ENCODE measurements at places on chromosomes 1 and 21.

GRCh38 chr1:212238552-212238951, 46.7 kb upstream of the PPP2R5A start:
- H3K4me3 ChIP-seq: no peak overlapping the region
- no peak overlapping the region for H3K27ac ChIP-seq
- peak; percentile 48 for DNase-seq
- no peaks in the 10 kb centered on the region for H3K27me3 ChIP-seq
- H3K36me3 ChIP-seq: no peaks in the 10 kb centered on the region
- H3K4me1 ChIP-seq: peaks cover 23% of the 10 kb centered on the region

- no peaks in the 10 kb centered on the region for H3K27me3 ChIP-seq
- no peak overlapping the region for H3K4me3 ChIP-seq
- no peak for DNase-seq
- H3K4me1 ChIP-seq: no peaks in the 10 kb centered on the region
Measured at GRCh38 chr1:57473448-57473847, 49.6 kb upstream of the DAB1 start.

- no peak overlapping the region for H3K4me3 ChIP-seq
- H3K27ac ChIP-seq: no peak overlapping the region
- H3K4me1 ChIP-seq: no peaks in the 10 kb centered on the region
Measured at GRCh38 chr21:42669041-42669440, 15.6 kb downstream of the PDE9A start.

DNA sequence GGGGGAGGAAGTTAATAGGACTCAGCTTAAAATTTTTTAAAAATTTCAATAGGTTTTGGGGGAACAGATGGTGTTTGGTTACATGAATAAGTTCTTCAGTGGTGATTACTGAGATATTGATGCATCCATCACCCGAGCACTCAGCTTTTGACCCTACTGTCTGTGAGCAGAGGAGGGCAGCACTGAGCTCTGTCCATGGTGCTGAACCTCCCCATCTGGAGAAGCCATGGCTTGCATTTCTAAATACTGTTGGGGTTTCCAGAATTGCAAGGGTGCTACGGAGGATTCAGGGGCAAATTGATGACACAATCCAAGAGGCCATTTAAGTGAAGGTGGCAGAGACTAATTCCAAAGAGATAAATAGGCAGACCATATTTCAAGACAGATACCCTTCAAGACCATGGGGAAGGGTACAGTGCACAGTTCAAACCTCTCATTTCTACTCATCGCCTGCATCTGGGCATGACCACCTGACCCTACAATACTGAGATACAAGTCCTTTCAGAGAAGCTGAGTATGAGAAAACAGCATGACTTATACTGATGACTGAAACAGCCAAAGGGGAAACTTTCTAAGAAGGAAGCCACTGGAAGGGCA, 17.2 kb downstream of the SYT2 start:
- no peaks in the 10 kb centered on the region for H3K4me1 ChIP-seq
- H3K36me3 ChIP-seq: no peaks in the 10 kb centered on the region
- H3K4me3 ChIP-seq: no peak overlapping the region
- H3K27ac ChIP-seq: no peak overlapping the region
- peak; percentile 63 for DNase-seq

DNA sequence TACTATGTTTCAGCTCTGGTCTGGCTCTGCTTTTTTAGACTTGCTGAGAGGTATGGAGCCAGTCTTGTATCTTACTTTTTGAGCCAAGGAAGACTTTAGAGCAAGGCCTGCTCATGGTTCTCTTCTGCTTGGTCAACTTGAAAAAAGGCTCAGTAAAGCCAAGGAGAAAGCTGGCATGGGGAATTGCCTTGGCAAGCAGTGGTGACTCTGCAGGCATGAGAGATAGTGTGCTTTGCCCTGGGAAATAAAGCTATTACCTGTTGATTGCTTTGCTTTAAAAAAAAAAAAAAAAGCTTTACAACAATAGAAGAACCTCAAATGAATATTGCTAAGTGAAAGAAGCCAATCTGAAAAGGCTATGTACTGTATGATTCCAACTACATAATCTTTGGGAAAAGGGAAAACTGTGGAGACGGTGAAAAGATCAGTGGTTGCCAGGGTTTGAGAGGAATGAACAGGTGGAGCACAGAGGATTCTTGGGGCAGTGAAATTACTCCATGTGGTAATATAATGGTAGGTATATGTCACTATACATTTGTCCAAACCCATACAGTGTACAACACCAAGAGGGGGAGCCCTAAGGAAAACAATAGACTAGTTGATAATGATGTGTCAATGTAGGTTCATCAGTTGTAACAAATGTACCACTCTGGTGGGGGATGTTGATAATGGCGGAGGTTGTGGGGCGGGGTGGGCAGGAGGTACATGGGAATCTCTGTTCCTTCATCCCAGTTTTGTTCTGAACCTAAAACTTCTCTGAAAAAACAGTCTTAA, 87.6 kb downstream of the HMCN1 start:
- DNase-seq: no peak
- H3K4me3 ChIP-seq: no peak overlapping the region
- no peaks in the 10 kb centered on the region for H3K4me1 ChIP-seq
- H3K36me3 ChIP-seq: no peaks in the 10 kb centered on the region
- H3K27ac ChIP-seq: no peak overlapping the region
- H3K27me3 ChIP-seq: no peaks in the 10 kb centered on the region

GRCh38 chr1:206047271-206047670, 5.7 kb upstream of the RHEX start:
- peaks cover 3% of the 10 kb centered on the region for H3K4me1 ChIP-seq
- H3K27me3 ChIP-seq: no peaks in the 10 kb centered on the region
- no peak overlapping the region for H3K4me3 ChIP-seq
- H3K36me3 ChIP-seq: no peaks in the 10 kb centered on the region

DNA sequence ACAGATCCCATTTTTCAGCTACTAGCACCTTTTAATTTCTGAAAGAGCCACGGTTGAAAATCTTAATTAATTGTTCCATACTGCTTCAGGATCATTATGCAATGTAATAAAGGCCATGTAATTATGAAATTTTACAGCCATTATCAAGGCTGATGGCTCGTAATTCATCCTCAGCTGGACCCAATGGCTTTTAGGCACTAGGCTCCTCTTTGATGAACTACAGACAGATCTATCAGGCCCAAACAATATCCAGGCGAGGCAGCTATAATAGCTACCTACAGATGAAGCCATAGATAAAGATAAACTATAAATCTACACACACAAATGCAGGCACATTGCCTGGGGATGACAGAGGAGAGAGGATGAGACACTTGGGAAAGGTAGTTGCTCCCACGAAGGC, 110.5 kb upstream of the USH2A start:
- no peak for DNase-seq
- no peak overlapping the region for H3K27ac ChIP-seq
- no peak overlapping the region for H3K4me3 ChIP-seq
- H3K36me3 ChIP-seq: no peaks in the 10 kb centered on the region

DNA sequence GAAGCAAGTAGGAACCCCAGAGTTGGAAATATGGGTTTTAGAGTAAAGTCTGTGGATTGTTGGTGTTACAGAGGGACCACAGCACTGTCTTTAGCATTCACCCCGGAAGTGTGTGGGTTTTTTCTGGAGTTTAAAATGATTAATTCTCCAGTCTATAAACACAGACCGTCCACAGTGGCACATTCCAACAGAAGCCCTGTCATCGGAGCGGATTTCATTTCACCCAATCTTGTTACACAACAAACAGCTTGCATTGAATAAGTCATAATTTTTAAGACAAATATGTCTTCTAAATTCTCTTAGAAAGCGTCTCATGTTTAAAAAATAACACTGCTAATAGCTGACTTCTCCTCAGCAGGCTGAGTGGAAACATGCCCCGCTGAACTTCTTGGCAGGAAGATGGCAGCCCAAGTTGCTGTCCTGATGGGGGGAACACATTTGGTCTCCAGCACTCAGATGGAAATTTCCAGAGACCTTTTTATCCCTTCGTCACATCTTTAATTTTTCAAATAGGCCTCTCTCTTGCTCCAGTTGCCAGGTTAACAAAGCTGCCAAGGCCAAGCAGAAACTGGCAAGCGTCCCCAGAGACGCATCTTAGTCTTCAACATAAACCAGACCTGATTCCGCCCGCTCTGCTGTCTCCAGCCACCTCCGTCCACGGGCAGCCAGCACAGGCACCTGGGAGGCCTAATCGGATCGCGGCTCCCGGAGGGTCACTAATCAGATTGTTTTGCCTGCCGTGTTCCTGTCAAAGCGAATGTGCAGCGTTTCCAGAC, 28.8 kb upstream of the SLC19A1 start:
- no peaks in the 10 kb centered on the region for H3K4me1 ChIP-seq
- no peaks in the 10 kb centered on the region for H3K36me3 ChIP-seq
- H3K4me3 ChIP-seq: no peak overlapping the region
- DNase-seq: no peak
- no peak overlapping the region for H3K27ac ChIP-seq
- H3K27me3 ChIP-seq: no peaks in the 10 kb centered on the region

DNA sequence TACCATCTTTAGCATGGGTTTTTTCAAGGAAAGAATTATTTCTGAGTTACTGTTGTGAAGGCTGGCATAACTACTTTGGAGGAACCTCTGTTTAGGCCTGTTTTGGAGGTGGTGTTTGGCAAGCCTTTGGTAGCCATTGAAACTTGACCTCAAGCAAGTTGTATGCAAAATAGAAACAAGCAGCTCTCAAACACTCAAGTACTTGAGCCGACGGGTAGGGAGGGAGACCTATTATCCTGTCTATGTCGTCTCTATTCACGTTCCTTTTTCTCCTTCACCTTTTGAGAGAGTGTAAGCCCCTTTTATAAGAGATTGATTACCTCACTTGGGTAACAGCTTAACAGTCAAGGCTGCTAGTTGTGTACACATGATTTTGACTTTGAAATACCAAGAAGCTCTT, 878.3 kb upstream of the CXADR start:
- H3K36me3 ChIP-seq: no peaks in the 10 kb centered on the region
- no peak overlapping the region for H3K4me3 ChIP-seq
- DNase-seq: no peak
- no peaks in the 10 kb centered on the region for H3K27me3 ChIP-seq
- H3K4me1 ChIP-seq: no peaks in the 10 kb centered on the region
- no peak overlapping the region for H3K27ac ChIP-seq

DNA sequence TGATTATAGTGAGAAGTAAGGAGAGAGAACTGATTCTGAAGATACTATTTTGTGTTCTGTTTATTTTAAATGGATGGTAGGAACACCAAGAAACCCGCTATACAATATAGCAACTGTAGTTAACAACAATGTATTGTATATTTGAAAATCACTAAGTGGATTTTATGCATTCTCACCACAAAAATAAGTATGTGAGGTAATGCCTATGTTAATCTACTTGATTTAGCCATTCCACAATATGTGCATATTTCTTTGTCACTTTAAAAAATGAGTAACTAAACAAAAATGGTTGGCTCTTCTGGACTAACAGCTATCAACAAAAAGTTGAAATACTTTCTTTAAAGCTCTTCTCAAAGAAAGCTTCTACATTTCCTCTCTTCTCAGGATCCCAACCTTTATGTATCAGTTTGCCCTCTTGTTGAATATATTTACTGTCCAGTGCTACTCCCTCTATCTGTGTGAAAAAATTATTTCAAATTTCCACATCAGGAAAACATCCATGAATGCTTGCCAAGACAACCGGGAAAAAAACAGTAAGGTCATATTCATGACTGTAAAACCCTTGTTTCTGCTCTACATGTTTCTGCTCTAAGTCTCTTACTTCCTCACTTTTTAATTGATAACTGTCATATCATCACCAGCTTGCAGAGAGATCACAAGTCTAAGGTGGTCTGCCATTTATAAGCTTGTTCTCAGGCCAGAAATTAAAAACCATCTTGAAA, 27.0 kb downstream of the CLCA4 start:
- no peak overlapping the region for H3K27ac ChIP-seq
- DNase-seq: no peak
- no peaks in the 10 kb centered on the region for H3K4me1 ChIP-seq

DNA sequence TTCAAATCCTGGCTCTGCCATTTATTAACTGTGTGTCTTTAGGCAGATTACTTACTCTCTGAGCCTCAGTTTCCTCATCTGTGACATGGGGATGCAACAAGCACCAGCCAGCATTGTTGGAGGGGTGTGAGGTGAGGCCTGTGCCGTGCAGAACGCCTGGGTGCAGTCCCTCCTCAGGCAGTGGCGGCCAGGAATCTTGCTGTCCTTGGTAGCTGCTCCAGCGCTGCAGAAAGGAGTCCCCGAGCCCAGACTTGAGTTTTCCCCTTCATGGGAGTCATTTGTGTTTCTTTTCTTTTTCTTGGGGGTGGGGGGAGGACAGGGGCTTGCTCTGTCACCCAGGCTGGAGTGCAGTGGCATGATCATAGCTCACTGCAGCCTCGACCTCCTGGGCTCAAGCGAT, 46.6 kb downstream of the DISP3 start:
- H3K4me3 ChIP-seq: no peak overlapping the region
- DNase-seq: no peak
- no peak overlapping the region for H3K27ac ChIP-seq
- no peaks in the 10 kb centered on the region for H3K4me1 ChIP-seq
- no peaks in the 10 kb centered on the region for H3K27me3 ChIP-seq

GRCh38 chr21:45640888-45641479, 2.5 kb upstream of the PCBP3 start:
- DNase-seq: peak; percentile 30
- H3K4me3 ChIP-seq: no peak overlapping the region
- H3K27me3 ChIP-seq: no peaks in the 10 kb centered on the region
- no peak overlapping the region for H3K27ac ChIP-seq
- no peaks in the 10 kb centered on the region for H3K36me3 ChIP-seq
- H3K4me1 ChIP-seq: no peaks in the 10 kb centered on the region

- H3K4me3 ChIP-seq: no peak overlapping the region
- no peaks in the 10 kb centered on the region for H3K4me1 ChIP-seq
- H3K27ac ChIP-seq: no peak overlapping the region
- no peaks in the 10 kb centered on the region for H3K36me3 ChIP-seq
- no peaks in the 10 kb centered on the region for H3K27me3 ChIP-seq
Measured at GRCh38 chr1:90821788-90822359, 104.8 kb upstream of the BARHL2 start.

DNA sequence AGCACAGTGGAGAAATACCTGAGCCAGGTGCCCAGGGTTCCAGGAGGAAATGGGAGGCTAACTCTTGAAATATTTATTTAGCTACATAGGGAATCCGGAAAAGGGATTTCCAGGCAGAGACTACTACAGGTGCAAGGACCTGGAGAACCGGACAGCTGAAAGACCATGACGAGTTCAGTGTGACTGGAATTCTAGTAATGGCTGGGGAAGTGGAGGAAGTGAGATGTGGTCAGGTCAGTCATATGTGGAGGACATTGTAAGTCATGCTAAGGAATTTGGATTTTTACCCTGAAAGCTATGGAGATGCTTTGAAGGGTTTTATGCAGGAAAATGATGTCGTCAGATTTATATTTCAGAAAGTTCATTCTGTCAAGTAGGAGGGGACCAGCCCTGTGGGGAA, 1.8 kb downstream of the CAP1 start:
- H3K27ac ChIP-seq: no peak overlapping the region
- DNase-seq: no peak
- peaks cover 46% of the 10 kb centered on the region for H3K4me1 ChIP-seq
- H3K4me3 ChIP-seq: no peak overlapping the region
- no peaks in the 10 kb centered on the region for H3K36me3 ChIP-seq

DNA sequence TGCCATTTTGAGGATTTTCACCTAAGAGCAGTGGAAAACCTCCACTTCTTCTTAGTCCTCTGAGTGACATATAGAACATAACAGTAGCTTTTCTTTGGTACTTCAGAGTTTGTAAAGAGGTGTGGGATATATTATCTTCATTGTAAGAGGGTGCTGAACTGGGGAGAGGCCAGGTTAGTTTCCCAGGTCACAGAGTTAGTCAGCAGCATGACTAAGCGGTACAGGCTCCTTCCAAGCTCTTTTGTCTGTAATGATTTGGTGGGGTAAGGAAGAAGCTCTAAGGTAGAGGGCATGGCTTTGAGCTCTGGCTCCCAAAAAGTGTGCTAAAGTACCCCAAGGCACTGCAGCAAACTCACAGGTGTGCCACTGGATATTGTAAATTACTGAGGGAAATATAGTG, 325.0 kb upstream of the PLXNA2 start:
- H3K36me3 ChIP-seq: no peaks in the 10 kb centered on the region
- H3K4me3 ChIP-seq: no peak overlapping the region
- DNase-seq: no peak
- H3K27me3 ChIP-seq: no peaks in the 10 kb centered on the region
- H3K27ac ChIP-seq: no peak overlapping the region
